ENCODE measurements at places on chromosomes 1 and 21. TPM values are rescaled to one million over a fixed set of nuclear protein-coding genes. Genes with fewer than 3 reads are reported as not detected.

SLC1A7 gene
- 0.52 TPM for total RNA-seq

MYOC gene
- total RNA-seq, result 0.13 TPM

RGS7 gene
- 1.0 TPM for total RNA-seq

SGIP1 gene
- total RNA-seq, result 29.0 TPM

RGS13 gene
- not detected for total RNA-seq

FCRL2 gene
- not detected for total RNA-seq

OLFM3 gene
- not detected for total RNA-seq

SPRR2B gene
- not detected for total RNA-seq

ZSWIM5 gene
- total RNA-seq, result 0.99 TPM

All from smooth muscle cell of the pulmonary artery (primary cell).